Endothelial cell (in vitro differentiated cells): ENCODE measurements at places on chromosomes 13 and 19. TPM values are rescaled to one million over a fixed set of nuclear protein-coding genes. Genes with fewer than 3 reads are reported as not detected.

DNA sequence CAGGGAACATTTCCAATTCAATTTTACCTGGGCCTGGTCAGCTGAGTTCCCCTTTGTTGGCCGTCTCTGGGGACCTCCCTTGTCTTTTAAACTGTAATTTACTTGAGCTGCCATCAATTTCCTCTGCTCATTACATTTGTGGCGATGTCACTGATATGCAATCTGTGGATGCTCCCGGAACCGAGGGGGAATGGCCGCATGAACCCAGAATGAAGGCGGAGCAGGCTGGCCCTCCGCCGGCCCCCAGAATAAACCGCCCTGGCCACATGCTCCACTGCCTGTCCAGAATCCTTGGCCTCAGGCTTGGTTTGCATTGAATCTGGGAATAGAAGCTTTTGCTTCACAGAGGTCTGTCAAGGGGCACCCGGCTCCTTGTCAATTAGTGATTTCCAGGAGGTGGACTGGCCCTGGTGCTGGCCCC lies 276.8 kb downstream of the TEX29 start:
- no peak for DNase-seq

GRCh38 chr13:48842316-48842715 lies 133.4 kb upstream of the FNDC3A start:
- no peak for DNase-seq

DNA sequence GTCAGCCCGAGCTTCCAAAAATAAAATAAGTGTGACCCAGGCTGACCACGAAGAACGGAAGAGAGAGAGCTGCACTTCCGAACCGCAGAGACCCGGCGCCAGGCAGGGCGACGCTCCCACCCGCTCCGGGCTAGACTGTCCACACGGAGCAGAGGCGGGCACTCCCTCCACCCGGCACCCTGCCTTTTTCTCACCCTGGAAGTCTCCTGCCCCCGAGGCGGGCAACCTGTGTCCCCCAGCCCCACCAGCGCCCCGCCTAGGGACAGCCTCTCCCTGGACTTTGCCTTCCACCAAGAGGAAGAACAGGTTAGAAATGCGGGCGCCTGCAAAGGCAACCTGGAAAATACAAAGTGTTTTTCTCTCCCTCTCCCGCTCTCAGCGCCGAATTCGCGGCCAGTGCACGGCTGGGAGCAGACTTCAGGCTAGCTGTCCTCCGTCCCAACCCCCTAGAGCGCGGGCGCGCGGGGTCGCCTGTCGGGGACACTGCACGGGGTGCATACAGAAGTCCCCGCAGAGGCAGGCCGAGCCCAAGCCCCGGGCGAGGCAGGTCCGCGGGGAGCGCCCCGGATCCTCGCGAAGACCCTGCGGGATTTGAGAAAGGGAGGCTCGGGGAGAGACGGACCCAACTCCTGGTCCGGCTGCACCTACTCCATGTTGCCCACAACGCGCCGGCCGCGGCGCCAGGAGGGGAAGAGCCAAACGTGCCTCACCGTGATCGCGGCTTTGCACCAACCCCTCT lies 845 bp downstream of the SPRY2 start:
- peak; percentile 46 for DNase-seq

DNA sequence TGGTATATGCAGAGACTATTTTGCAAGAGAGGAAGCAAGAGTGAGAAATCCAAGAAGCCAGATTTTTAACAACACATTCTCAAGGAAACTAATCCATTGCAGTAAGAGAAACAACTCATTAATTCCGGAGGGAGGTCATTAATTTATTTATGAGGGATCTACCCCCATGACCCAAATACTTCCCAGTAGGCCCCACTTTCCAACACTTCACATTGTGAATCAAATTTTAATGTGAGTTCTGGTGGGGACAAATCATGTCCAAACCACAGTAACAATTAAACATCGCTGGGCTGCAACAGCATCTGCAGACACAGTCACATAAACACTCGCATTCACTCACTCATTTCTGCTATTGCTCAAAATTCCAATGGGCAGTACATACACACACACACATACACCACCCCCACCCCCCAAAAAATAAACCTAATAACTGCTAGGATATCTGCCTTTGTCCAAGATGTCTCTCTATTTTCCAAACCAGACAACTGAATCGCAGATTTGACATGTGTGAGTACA lies 1483.7 kb downstream of the PCDH9 start:
- DNase-seq, result no peak

DNA sequence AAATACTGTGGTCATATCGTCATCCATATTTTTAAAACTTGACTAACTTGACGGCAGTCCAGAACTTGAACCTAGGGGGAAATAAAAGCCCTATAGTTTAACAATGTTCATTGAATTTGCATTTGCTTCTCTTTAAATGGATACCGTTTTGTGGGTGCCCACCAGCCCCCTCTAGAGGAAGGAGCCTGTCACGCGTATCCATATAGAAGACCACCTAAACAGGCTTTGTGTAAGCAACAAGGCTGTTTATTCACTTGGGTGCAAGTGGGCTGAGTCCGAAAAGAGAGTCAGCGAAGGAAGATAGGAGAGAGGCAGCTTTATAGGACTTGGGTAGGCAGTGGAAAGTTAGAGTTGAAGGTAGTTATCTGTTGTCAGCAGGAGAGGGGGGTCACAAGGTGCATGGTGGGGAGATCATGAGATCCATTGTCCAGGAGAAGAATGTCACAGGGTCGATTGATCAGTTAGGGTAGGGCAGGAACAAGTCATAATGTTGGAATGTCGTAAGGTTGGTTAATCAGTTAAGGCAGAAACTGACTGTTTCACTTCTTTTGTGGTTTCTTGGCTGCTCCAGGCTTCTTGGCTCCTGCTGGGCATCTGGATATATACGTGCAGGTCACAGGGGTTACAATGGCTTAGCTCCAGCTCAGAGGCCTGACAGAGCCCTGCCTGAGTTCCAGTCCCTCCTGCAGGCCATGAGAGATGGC lies 42.5 kb upstream of the ANKRD10 start:
- peak; percentile 31 for DNase-seq

DNA sequence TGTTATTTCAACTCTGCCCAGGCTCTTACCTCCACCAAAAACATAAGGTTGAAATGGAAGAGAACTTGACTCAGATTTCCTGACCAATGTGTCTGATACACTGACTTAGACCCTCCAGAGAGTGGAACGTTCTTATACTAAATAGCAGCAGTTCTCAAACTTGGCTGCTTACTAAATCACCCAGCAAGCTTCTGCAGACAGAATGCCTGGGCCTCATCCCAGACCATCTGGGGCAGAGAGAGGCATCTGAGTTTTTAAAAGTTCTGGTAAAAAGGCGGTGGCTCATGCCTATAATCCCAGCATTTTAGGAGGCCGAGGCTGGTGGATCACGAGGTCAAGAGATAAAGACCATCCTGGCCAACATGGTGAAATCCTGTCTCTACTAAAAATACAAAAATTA lies 46.3 kb downstream of the NEK5 start:
- no peak for DNase-seq

- DNase-seq, result no peak
Measured at GRCh38 chr19:12995596-12996405, 526 bp downstream of the NFIX start.

DNA sequence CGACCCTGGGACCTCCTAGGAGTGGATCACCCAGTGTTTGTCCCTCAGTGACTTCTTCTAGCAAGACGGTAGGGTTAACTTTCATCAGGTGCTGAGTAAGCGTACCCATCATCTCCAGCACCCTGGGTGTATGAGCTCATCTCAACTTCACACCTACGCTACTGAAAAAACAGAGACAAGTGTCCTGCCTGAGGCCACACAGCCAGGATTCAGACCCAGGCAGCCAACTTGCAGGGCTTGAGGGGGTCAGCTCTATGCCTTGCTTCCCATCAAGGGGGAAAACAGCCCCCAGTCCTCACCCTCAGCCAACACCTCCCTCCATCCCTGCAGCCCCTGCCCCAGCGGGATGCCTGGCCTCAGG lies 4.6 kb downstream of the TLE2 start:
- DNase-seq, result no peak

DNA sequence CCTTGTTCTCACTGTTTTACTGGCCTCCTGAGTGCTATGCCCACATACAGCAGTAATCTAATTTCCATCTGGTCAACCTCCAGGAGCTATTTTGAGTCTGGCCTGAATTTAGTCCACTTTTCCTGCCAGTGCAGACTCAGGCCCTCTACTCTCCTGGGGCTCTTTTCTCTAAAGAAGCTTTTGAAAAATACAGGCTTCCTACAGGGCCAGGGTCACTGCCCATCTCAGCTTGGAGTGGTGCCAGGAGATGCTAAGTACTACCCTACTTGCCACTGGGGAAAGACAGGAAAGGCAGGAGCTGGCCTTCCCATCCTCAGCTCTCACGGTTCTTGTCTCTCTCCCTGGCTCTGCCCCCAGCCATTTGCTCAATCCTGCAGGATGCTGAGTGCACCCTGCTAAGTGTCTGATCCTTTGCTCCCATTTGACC lies 101.7 kb upstream of the SERP2 start:
- no peak for DNase-seq

GRCh38 chr13:108439556-108439955 lies 170.0 kb downstream of the TNFSF13B start:
- no peak for DNase-seq

GRCh38 chr13:73610799-73611592 lies 523.2 kb downstream of the KLF12 start:
- no peak for DNase-seq

- no peak for DNase-seq
Measured at GRCh38 chr13:27794921-27795717, 2.8 kb downstream of the GSX1 start.

GRCh38 chr13:41615528-41615855 lies 158.1 kb downstream of the RGCC start:
- DNase-seq, result no peak

DNA sequence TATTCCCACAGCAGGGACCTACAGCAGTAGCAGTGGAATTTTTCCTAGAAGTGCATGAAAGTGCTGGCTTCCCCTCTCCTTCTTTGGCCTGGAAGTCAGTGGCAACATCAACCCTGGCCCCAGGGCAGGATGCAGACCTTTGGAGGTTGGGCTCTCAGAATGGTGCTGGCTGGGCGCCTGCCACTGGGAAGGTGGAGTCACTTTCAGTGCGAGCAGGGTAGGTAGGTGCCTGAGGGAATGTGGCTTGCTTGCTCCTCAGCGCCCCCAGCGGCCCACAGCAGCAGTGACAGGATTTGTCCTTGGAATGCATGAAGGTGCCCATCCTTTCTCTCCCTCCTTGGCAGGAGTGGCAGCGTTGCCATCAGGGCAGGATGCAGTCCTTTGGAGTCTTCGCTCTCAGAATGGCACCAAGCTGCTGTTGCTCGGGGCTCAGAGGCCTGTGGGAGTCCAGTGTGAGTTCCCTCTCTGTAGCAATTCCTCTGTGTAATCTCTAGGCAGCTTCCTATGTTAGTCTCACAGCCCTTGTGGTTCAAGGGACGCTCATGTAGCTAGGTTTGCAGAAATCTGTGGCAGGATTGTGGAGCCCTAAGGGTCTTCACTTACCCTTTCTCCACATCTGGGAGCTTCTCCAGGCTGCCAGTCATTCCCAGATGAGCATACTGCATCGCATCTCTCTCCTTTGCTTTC lies 354.4 kb upstream of the DACH1 start:
- peak; percentile 38 for DNase-seq

DNA sequence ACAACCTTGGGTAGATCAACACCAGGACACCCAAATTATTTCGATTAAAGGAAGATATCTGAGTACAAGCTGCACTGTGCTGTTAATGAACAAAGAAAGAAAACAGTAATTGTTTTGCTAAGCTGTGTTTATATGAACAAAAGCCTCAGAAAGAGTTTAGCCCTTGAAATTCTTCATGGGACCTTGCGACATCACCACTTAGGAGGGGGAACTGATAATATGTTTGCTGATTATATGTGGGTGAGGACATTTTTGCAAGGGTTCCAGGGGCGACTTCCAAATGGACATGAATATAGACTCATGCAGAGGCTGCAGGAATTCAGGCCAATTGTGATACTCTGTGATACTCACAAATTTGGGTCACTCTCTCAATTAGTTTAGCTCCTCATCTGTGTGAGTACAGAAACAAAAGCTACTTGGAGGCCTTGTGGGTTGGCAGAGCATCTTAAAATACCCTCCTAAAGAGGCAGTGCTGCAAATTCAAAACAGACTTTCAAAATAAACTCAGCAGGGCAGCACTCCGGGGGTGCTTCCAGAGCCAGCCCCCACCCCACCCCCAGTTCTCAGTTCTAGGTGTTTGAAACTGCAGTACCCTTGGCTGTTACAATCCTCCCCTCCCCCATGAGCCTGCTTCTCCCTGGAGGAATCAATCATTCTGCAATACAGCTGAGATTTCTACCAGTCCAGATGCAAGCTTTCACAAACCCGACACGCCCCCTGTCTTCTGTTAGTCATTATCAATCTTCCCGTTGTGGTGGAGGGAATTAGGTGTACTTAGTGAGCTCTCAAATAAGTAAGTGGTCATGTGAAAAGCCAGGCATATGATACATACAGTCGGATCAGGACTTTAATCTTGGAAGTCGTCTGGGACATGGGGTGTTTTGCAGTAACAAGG lies 97.0 kb upstream of the MBNL2 start:
- DNase-seq, result no peak

GRCh38 chr19:17835182-17836006 lies 12.4 kb downstream of the JAK3 start:
- DNase-seq, result no peak

- peak; percentile 84 for DNase-seq
Measured at GRCh38 chr19:45079063-45079910, at the start of gene GEMIN7. TSS of gene GEMIN7 (plus strand) at chr19:45079260. CDS start at chr19:45090115, 10,855 bp downstream.

DNA sequence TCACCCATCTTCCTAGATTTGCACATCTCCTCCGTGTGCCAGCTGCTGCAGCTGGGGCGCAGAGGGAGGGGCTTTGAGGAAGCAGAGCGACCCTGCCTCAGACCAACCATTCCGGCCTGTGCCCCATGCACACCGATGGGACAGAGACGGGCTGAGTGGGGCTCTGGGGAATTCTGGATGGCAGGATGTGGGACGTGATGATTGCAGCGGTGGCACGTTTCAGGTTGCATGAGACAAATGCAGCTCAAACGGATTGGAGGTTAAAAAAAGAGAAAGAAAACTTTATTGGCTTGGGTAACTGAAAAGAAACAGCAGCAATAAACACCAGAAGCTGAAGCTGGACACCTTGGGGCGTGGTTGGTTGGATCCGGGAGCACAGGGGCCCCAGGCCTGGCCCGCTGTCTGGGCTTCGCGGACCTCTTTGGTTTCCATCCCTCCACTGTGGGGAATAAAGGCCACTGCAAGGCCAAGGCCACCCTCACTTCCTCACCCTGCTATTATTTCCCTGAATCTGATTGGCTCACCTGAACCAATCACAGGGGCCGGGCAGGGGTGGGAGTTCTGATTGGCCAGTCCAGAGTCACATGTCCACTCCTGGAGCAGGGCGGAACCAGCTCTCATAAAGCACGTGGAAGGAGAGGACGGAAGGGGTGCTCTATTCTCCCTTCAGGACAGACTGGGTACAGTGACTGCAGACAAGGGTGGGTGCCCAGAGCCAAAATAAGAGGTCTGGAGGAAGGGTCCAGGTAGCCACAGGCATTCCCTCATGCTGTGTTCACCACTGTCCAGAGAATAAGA lies 6.1 kb upstream of the ZNF787 start:
- DNase-seq, result no peak

GRCh38 chr19:55525289-55526101 lies 11.4 kb downstream of the SBK2 start:
- no peak for DNase-seq

PSG11 gene
- not detected for total RNA-seq

PRSS57 gene
- total RNA-seq, result not detected

APOC1 gene
- 44.8 TPM for total RNA-seq

IL12RB1 gene
- not detected for total RNA-seq

OR4F17 gene
- total RNA-seq, result not detected

ZNF737 gene
- total RNA-seq, result 14.2 TPM

LGALS7 gene
- 3.6 TPM for total RNA-seq

FPR2 gene
- total RNA-seq, result 0.74 TPM

IQCN gene
- total RNA-seq, result 1.2 TPM
